Iris pigment epithelial cell (primary cell): ENCODE measurements at places on chromosomes 4 and X.

DNA sequence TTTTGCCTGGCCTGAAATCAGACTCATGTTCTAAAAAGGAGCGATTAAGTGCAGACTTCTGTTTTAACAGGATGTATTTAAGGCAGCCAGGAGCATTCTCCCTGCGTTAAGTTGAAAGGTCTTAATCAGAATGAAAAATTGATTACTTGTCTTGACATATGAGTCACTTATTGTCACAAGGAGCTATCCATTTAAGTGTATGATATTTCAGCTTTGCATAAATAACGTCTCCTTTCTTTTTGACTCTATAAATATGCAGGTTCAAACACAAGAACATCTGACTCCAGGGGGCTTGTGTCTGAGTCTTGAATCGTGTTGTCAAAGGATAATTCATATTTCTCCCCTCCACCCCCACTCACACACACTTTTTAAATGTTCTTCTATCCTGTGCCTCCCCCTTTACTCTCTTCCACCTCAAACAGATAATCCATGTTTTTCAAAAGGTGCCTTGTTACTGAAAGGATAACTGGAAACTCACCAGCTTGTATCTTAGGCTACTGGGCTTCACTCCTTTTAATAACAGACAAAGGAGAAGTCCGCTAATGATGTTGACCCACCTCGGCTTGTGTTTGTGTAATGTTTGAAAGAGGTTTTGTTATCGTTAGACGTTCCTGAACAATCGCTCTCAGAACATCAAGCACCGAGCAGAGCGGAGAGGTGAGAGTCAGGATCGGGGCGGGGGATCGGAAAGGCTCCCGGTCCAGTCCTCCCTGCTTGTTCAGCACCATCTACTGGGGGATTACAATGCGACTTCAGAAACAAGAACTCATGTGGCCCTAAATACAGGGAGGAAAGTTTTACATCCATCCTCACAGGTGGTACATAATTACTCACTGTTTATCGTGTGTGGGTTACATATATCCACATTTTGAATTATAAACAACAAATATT lies 107.5 kb upstream of the RPL34 start:
- DNase-seq, result peak; percentile 69

DNA sequence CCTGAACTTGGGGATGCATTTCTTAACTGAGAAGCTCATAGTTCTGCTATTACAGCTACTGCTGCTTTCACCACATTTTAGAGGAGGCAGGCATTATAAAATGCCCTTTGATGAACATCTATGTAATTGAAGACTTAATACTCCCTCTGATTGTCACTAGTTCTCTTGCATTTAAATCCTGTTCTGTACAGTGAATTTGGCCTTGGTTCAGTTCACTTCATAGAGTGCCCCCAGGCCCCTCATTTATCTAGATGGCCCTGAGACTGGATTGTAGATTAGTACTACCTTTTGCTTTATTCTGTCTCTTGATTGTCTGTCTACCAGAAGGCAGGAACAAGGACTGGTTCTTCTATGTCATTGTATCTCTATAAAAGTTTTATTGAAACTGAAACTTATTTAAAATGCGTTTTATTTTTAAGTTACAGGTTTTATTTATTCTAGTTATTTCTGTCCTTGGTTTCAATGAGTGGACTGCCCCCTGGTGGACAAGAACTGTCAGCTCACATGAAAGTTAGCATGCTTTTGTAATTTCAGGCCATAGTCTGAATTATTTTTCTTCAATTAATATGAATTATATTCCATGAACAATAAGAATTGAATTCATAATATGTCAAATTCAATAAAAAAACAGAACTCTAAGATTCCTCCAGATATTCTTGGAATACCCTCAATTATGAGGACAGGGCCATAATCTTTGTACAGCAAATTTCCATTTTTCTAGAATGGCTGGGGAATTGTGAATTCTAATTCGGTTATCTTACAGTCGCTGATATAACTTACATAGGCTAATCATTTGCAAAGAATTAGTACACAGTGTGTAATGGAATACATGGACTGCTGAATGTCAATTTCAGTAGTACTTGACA lies 47.2 kb upstream of the TMEM33 start:
- DNase-seq, result peak; percentile 62

DNA sequence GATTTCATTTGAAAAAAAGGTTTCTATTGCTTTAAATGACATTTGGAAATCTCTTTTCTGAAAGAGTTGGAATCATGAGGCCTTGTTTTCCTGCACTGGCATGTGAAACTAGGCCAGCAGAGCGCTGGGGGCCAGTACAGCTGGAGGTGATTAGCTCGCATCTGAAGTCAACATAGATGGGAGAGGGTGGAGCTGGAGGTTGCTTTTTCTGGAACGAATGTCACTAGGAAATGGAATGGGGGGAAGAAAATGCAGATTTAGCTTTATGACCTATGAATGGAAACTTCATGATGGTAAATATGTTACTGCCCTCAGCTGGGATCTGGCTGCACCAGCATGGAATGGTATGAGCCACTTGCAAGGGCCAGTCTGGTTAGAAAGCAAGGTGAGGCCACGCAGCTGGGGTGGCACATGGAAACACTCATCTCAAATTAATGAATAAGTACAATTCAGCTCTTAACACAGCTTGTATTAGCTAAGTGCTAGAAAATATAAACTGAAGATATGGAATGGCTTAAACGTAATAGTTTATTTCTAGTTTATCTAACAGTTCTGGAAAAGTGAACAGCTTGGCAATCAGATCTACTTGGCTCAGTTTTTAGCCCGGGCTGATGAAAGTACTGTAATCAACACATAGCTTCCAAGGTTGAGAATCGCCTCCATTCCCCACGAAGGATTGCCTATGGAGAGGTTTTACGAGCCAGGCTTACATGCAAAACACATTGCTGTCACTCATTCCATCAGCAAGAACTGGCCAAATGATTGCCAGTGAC lies 32.5 kb downstream of the SLC10A6 start:
- DNase-seq, result peak; percentile 62

GRCh38 chr4:22462688-22463087 lies 53.2 kb downstream of the ADGRA3 start:
- no peak for DNase-seq

GRCh38 chrX:109684136-109684535 lies 48.9 kb downstream of the ACSL4 start:
- DNase-seq, result peak; percentile 54

- DNase-seq, result peak; percentile 15
Observed at GRCh38 chr4:156594624-156595023, 377.0 kb downstream of the PDGFC start.

DNA sequence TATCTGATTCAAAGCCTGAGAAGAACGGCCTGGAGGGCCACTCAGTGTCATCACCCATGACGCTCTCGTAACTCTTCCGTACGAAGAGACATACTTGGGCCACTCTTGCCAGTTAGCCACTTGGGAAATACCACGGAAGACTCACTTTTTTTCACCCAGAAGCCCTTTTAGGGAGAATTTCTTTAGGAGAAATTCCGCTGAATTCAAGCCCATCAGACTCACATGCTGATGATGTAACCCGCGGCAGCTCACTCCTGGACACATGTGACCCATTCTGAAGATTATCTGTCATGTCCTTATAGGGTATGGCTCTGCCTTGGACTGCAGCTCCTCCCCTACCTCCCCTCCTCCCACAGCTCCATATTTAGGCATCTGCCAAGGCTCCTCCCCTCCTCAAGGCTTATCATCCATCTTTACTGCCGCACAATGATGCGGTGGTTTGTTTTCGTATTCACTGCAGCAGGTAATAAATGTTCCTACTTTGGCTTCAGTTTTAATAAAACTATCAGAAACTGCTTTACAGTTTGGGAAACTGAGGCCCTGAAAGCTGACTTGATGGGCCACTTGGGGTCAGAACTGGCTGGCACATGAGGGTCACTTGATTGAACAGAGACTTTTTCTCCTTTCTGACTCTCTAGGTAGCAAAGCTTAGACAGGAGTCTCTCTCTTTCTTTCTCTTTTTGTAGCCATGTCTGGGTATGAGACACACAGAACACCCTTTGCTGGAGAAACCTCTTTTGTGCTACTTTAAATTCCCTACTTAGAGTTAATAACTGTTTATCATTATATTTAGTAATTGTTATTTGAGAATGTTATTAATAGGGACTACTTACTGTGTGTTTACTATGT lies 42.1 kb downstream of the RHOH start:
- no peak for DNase-seq

GRCh38 chr4:167119392-167119791 lies 114.9 kb downstream of the SPOCK3 start:
- DNase-seq, result no peak

GRCh38 chr4:105989485-105990242 lies 94.4 kb downstream of the NPNT start:
- no peak for DNase-seq

DNA sequence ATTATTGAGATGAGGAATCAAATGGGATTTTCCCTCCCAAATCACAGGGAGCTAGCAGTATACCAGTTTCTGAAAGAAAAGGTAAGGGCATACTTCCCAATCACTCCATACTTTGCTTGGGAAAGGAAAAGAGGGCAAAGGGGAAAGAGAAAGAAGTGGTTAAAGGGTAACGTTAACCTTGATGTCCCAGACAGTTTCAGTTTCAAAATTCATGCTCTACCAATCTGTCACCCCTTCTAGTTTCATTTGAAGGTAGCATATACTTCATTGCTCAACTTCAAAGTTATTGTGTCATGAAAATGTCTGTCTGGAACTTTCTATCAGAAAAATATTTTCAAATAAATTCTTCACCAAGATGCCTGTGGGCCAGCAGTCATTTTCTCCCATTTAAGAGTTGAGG lies 16.0 kb downstream of the TNMD start:
- DNase-seq, result no peak

DNA sequence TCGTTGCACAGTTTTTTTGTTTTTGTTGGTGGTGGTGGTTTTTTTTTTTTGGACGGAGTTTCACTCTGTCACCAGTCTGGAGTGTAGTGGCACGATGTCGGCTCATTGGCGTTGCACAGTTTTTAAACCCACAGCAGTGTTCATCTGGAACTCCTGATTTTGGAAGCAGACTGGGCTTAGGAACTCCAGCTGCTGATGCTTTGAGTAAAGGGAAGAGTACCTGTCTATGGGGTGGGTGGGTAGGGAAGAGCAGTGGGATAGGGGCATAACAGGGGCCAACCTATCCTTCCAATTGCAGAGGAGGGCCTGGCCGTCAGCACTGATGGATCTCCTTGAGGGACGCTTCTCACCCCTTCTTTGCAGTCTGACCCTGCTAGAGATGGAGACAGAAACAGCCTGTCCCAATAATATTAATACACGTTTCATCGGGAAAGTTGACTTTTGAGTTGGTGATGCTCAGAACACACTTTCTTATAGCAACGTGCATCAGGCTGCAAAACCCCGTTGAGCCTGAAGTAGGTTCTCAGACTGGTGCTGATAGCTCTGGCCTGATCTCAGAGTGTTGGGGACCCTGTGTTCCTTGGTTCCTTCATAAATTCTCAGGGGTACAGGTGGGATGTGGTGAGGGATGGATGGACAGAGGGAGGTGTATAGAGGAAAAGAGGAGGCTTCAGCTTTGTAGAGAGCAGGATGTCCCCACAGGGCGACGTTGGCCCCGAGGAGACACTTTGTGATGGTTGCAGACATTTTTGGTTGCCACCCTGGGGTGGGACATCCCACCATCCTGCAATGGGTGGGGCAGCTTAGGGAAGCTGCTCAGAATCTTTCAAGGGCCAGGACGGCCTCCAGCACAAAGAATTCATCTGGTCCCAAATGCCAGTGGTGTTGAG lies 2.3 kb downstream of the CD99 start:
- no peak for DNase-seq

DNA sequence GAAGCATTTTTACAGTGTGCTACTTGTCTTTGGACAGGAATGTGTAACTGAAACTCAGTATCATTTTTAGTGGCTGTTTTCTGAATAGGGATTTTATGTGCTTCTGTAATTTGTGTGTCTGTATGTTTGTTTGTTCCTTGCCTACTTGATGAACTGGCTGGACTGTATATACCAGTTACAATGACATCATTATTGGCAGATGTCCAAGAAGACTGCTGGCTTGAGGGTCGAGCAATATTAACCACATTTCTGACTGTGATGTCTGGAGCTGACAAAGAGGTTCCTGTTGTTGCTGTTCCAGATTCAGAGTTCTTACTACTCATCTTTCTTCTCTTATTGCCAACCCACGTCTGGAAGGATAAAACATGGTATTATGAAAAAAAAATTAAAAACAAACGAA lies 33.0 kb downstream of the HDX start:
- DNase-seq, result peak; percentile 74

GRCh38 chrX:119942173-119942819 lies 1.3 kb downstream of the NKAP start:
- DNase-seq, result no peak

- DNase-seq, result no peak
Observed at GRCh38 chr4:98662626-98663225, 4.3 kb upstream of the TSPAN5 start.

DNA sequence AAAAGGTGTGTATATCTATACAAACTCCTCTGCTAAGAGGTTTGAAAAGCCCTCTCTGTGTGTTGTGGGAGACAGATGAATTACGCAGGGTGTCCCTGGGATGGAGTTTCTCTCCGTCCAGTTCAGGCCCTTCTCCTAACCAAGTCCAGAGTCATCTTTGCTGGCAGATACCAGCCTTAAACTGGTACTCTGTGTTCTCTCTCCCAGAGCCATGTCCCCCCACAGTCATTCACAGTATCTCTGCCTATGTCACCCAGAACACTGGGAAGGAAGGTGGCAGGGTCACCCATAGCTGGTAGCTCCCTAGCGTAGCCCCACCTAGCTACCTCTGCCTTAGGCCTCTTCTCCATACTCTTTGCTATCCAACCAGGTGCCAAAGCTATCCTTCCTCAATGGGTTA lies 8.9 kb downstream of the AMER1 start:
- DNase-seq, result no peak

GRCh38 chrX:115642895-115643530 lies 82.0 kb downstream of the PLS3 start:
- peak; percentile 67 for DNase-seq

DNA sequence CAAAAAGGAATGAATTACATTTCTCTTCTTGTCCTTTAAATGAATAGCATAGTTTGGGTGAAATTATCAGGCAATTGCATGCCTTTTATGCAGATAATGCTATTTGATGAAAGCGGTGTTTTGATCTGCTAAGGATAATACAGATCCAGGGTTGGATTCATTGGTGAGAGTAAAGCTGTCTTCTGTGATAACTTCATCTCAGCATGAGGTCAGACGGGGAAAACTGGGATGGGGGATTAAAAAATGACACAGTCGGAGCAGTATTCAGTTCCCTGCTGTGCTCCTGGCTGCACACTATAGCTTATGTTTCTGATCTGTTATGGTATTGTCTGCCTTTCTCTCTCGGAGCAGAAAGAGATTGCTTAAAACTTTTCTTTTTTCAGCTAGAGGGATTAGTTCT lies 105.9 kb upstream of the TENM3 start:
- peak; percentile 14 for DNase-seq

DNA sequence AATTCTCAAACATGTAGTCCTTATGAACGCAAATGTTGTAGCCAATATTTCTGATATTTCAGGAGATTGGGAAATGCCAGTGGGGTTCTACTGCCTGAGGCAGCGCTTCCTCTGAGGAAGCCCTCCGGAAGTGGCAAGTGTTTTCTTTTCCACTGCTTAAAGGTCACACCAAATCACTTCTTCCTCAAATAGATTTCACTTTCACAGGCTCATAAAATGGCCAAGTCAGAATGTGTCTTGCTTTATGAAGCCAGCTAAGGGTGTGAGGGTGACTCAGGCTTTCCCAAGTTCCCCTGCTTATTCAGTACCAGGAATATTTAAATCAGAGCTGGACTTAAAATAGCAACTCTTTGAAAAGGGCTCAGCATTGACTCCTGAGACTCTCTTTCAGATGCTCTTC lies 514.2 kb upstream of the DIPK2B start:
- peak; percentile 75 for DNase-seq
